ENCODE measurements at places on chromosomes 3 and 15. TPM values are rescaled to one million over a fixed set of nuclear protein-coding genes. Genes with fewer than 3 reads are reported as not detected.

CPLX3 gene
- not detected for total RNA-seq

GRCh38 chr3:155441026-155441425 lies 147.5 kb upstream of the STRIT1 start:
- no peak overlapping the region for H3K4me3 ChIP-seq
- no peak for DNase-seq
- no peaks in the 10 kb centered on the region for H3K4me1 ChIP-seq
- no peak overlapping the region for H3K27ac ChIP-seq

- peaks cover 22% of the 10 kb centered on the region for H3K4me1 ChIP-seq
- H3K27ac ChIP-seq, result peak overlapping the region; percentile 67
- no peaks in the 10 kb centered on the region for H3K27me3 ChIP-seq
- no peaks in the 10 kb centered on the region for H3K36me3 ChIP-seq
- DNase-seq, result no peak
- no peak overlapping the region for H3K4me3 ChIP-seq
Measured at GRCh38 chr3:57958642-57959422, 49.4 kb upstream of the FLNB start.

DNA sequence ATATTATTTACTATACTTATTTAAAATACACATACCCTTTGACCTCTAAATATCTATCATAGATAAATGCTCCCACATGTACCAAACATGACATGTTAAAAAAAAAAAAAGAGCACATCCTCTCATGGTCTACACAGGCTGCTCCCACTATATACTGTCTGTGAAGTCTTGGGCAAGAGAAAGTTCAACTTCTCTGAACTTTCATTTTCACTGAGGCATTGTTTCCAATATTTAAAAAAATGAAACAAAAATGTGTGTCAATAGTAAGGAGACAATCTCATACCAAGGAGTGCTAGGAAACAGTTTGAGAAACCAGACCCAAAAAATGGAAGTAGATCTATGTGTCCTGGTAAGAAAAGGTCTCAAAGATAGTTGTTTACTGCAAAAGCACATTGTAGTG lies 29.3 kb downstream of the SLC4A7 start:
- H3K36me3 ChIP-seq, result no peaks in the 10 kb centered on the region
- H3K27ac ChIP-seq, result no peak overlapping the region
- DNase-seq, result no peak
- no peaks in the 10 kb centered on the region for H3K27me3 ChIP-seq

BTLA gene
- 0.86 TPM for total RNA-seq

DNA sequence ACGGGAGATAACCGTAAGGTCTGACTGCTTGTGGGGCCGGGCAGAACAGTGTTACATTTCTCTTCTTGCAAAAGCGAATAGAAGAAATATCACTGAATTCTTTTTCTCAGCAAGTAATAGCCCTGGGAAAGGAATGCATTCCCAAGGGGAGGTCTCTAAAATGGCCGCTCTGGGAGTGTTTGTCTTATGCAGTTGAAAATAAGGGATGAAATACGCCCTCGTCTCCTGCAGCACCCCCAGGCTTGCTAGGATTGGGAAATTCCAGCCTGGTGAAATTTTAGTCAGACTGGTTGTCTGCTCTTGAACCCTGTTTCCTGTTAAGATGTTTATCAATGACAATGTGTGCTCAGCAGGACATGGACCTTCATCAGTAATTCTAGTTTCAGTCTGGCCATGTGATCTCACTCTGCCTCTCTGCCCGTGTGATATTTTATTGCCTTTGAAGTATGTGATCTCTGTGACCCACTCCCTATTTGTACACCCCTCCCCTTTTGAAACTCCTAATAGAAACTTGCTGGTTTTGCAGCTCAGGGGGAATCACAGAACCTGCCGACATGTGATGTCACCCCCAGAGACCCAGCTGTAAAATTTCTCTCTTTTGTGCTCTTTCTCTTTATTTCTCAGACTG lies 715.6 kb downstream of the ROBO1 start:
- DNase-seq, result no peak
- no peaks in the 10 kb centered on the region for H3K27me3 ChIP-seq
- no peak overlapping the region for H3K27ac ChIP-seq
- H3K4me1 ChIP-seq, result no peaks in the 10 kb centered on the region

DNA sequence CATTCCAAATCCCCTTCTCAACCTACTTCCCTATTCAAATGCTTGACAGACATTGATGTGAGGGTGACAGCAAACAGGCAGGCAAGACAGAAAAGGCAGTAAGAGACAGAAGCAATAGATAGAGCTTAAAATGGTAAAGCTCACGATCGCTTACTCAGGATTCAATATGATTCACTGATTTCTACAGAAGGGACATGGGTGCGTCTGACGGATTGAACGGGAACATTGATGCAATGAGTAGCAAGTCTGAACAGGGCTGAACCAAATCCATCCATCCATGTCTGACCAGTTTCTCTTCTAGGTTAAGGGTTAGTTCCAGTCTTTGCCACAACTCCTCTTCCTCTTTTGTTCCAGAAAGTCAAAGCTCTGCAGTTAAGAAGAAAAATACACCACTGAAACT lies 35.1 kb downstream of the P2RY1 start:
- H3K27me3 ChIP-seq, result no peaks in the 10 kb centered on the region
- H3K36me3 ChIP-seq, result no peaks in the 10 kb centered on the region
- H3K4me1 ChIP-seq, result no peaks in the 10 kb centered on the region
- H3K27ac ChIP-seq, result peak overlapping the region; percentile 14
- H3K4me3 ChIP-seq, result no peak overlapping the region

GRCh38 chr3:125067225-125067624 lies 11.4 kb upstream of the HEG1 start:
- H3K4me3 ChIP-seq, result no peak overlapping the region
- no peaks in the 10 kb centered on the region for H3K27me3 ChIP-seq
- H3K27ac ChIP-seq, result no peak overlapping the region
- peaks cover 20% of the 10 kb centered on the region for H3K4me1 ChIP-seq

DNA sequence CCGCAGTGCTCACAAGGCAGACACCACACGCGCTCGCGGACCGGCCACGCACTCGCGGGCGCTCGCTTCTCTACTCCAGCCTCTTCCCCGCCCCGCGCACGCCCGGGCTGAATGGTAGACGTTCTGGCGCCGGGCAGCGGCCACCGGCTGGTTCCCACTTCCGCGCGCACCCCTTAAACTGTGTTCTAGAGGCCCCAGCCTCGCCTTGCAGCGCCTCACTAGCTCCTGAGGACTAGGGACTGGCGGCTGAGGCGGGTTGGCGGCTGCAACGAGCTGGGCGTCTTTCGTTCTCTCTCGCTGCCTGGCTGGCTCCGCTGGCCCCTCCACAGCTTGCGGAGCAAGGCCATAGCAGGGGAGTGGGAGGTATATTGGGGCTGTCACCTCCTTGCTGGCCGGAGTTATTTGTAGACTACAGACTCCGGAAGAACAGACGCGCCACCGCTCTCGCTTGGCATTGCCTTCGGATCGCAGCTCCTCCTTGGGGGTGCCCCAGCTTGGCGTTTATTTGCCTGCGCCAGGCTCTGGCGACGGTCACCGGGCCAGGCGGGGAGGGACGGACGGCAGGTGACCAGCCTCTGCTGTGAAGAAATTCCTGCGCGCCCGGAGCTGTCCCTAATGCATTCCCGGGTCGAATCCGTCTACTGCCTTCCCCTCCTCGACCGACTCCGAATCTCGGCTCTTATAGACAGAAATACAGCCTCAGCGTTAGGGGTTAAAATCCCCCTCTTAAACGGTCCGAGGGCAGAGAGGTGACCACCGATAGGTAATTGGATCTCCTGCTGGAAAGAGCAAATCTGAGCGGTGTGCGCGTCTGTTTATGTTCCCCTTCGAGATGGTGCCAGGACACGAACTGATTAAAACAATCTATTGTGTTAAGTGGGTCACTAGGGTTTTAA lies 1.3 kb downstream of the GREM1 start:
- DNase-seq, result peak; percentile 48
- H3K27ac ChIP-seq, result no peak overlapping the region
- H3K4me3 ChIP-seq, result peak overlapping the region; percentile 40
- peaks cover 70% of the 10 kb centered on the region for H3K27me3 ChIP-seq
- H3K36me3 ChIP-seq, result no peaks in the 10 kb centered on the region
- peaks cover 30% of the 10 kb centered on the region for H3K4me1 ChIP-seq

GRCh38 chr15:61116825-61117224 lies 112.3 kb downstream of the RORA start:
- H3K4me1 ChIP-seq, result no peaks in the 10 kb centered on the region
- no peaks in the 10 kb centered on the region for H3K27me3 ChIP-seq
- no peak overlapping the region for H3K4me3 ChIP-seq
- no peak for DNase-seq

GRCh38 chr3:184338511-184338945 lies 1.1 kb downstream of the FAM131A start:
- H3K4me1 ChIP-seq, result peaks cover 32% of the 10 kb centered on the region
- no peaks in the 10 kb centered on the region for H3K27me3 ChIP-seq
- peak overlapping the region; percentile 14 for H3K4me3 ChIP-seq

GP5 gene
- 0.38 TPM for total RNA-seq

DNA sequence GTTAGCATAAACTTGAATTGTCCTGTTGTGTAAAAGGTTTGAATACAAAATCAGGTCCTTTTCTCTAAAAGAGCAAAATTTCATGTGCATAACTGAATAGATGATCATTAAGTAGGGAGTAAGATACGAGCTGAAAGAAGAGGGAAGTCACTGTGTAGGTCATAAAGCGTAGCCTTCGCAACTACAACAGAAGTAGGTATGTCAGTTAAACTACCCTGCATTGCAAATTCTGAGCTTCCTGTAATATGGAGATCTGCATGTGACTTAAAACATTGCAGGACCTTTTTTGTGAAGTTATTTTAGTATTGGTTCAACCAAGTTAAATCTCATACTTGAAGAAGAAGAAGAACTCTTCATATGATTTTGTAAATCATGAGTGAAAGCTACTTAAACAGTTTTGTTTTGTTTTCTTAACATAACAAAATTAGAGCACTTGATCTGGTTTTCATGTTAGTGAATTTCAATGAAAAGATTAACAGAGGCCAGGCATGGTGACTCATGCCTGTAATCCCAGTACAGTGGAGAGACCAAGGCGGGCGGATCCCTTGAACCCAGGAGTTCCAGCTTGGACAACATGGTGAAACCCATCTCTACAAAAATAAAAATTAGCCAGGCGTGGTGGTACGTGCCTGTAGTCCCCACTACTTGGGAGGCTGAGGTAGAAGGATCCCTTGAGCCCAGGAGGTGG lies 26.4 kb downstream of the ARMC8 start:
- no peak overlapping the region for H3K4me3 ChIP-seq
- no peak for DNase-seq

GRCh38 chr3:22634433-22634832 lies 568.7 kb upstream of the UBE2E2 start:
- DNase-seq, result no peak
- no peak overlapping the region for H3K27ac ChIP-seq
- no peaks in the 10 kb centered on the region for H3K4me1 ChIP-seq
- no peaks in the 10 kb centered on the region for H3K27me3 ChIP-seq

GRCh38 chr3:160963949-160964348 lies 141.2 kb downstream of the B3GALNT1 start:
- H3K4me3 ChIP-seq, result no peak overlapping the region
- no peak for DNase-seq
- H3K27ac ChIP-seq, result no peak overlapping the region
- no peaks in the 10 kb centered on the region for H3K36me3 ChIP-seq
- H3K27me3 ChIP-seq, result no peaks in the 10 kb centered on the region

DNA sequence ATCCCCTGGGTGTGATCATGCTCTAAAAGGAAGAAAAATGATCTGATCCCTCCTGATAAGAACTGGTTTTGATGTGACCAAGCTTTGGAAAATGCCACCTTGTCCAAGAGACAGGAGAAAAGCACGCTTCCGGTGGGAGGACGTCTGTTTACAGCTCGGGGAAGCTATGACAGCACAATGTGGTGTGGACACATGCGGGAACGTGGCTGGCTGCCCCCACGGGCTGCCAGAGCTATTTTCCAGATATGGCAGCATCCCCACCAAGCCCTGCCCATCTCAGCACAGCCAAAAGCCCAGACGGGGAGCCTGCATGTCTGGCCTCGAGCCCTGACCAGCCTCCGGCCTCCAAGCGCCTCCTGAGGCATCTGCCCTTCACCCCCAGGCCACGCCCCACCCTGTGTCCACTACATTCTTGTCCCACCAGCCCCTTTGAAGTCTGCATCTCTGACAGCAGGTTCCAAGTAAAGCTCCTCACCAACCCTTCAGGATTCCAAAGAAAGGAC lies 63.2 kb upstream of the HRH1 start:
- no peaks in the 10 kb centered on the region for H3K27me3 ChIP-seq
- H3K36me3 ChIP-seq, result no peaks in the 10 kb centered on the region
- no peak for DNase-seq
- no peak overlapping the region for H3K4me3 ChIP-seq
- peaks cover 9% of the 10 kb centered on the region for H3K4me1 ChIP-seq

DNA sequence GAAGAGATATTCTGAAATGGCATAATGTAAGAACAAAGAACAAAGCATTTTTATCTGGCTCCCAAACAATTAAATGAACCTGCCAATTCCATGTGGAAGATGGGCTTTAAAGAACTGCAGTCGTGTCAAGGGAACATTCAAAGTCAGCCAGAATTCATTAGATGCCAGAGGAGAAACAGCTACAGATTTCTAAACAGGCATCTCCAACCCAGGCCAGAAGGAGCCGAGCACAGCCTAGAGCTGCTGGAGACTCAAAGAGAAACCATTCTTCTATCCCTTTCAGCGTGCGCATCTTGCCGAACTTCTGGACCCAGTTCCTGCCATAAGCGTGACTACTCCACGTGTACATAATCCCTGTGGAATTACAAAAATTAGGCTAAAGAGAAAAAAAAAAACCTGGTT lies 60.4 kb downstream of the MB21D2 start:
- H3K36me3 ChIP-seq, result no peaks in the 10 kb centered on the region
- no peaks in the 10 kb centered on the region for H3K27me3 ChIP-seq
- H3K27ac ChIP-seq, result no peak overlapping the region
- H3K4me3 ChIP-seq, result no peak overlapping the region

SLC6A1 gene
- total RNA-seq, result 1.8 TPM

GCSAM gene
- 1.5 TPM for total RNA-seq

DNA sequence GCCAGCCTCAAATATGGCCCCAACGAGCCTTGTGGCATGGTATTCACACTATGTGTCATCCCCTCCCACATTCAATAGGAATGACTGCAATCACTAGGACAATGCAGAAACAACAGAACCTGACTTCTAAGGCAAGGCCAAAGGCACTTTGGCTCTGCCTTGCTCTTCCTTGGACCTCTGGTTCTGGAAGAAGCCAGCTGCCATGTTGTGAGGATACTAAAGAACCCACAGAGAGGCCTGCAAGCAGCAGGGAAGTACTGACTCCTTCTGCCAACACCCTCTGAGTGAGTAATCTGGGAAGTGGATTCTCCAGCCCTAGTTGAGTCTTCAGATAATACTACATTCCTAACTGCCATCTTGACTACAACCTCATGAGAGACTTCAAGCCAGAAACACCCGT lies 64.7 kb downstream of the ADAMTS9 start:
- H3K4me1 ChIP-seq, result peaks cover 11% of the 10 kb centered on the region
- H3K4me3 ChIP-seq, result no peak overlapping the region
- H3K27me3 ChIP-seq, result no peaks in the 10 kb centered on the region

- H3K36me3 ChIP-seq, result no peaks in the 10 kb centered on the region
- no peak overlapping the region for H3K4me3 ChIP-seq
- H3K4me1 ChIP-seq, result peaks cover 35% of the 10 kb centered on the region
- H3K27ac ChIP-seq, result no peak overlapping the region
- DNase-seq, result no peak
- no peaks in the 10 kb centered on the region for H3K27me3 ChIP-seq
Measured at GRCh38 chr3:53773021-53773436, 73.2 kb downstream of the CHDH start.

GATA2 gene
- total RNA-seq, result 68.3 TPM
